ENCODE measurements at places on chromosomes 2 and 18. TPM values are rescaled to one million over a fixed set of nuclear protein-coding genes. Genes with fewer than 3 reads are reported as not detected.

DNA sequence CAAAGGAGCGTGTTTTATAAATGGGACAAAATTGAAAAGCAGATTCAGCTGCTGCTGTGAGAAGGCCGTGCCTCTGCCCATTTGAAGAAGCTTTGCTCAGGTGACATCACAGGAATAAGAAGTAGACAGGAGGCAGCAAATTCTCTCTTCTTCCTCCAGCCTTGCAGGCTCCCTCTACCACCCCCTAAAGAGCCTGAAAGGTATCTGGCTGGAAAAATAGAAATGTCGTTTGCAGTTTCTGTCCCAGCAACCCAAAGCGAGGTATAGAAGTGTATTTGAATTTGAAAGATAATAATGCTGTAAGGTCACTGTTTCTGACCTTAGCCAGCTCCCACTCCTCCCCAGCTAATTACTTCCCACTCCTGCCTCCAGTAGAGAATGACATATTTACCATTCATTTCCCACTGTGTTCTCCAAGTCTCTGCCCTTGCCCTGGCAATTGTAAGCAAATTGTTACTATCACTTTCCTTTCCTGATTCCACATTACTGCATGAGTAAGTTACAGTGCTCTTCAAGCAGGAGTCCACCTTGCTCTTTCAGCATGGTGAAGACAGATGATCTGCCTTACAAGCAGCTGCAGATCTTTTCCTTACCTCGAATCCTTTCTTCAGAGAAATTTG is 56.8 kb upstream of the RASGRP3 start:
- DNase-seq: no peak

GRCh38 chr2:85114586-85115330 is 18.4 kb upstream of the TCF7L1 start:
- DNase-seq: no peak

Gene SPDYA
- 1.9 TPM for total RNA-seq

GRCh38 chr2:235957251-235957650 is 210.9 kb downstream of the GBX2 start:
- DNase-seq: no peak

Gene PROM2
- 147 TPM for total RNA-seq

- no peak for DNase-seq
Observed at GRCh38 chr2:45570671-45571334, 40.3 kb downstream of the SRBD1 start.

DNA sequence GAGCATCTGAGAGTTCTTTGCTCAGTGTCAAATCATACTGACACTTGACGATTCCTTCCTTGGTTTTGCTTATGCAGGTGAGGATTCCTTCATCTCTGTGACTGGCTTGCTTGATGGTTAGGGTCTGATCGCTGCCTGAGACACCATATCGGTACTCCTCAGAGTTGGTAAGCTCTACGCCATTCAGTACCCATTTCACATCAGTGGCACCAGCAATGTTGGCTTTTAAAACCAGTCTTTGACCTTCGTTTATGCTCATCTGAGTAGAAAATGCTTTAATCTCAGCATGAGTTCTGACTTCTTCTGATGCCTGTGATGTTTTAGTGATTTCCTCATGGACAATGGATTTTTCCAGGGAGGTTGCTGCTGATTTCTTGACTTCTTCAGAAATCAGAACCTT is 48.4 kb downstream of the PLEKHA3 start:
- no peak for DNase-seq

GRCh38 chr2:237490009-237490711 is 3.1 kb downstream of the MLPH start:
- DNase-seq: peak; percentile 65

GRCh38 chr2:31810200-31810917 is 200.4 kb downstream of the MEMO1 start:
- no peak for DNase-seq

DNA sequence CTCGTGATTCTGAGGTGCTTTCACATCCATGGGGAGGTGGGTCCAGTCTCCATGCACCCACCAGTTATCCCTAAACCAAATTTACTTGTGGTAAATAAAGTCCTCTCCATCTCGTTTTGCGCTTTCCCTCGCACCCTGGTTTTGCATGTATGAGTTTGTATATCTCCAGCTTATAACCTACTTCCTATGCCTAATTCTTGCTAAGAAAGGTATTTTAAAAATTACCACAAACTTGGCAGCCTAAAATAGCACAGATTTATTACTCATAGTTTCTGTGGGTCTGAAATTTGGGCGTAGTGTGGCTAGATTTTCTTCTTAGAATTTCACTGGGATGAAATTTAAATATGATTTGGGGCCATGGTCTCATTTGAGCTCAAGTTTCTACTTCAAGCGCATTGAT is 511.5 kb downstream of the NYAP2 start:
- DNase-seq: no peak

- no peak for DNase-seq
Observed at GRCh38 chr18:54330768-54331548, 26.7 kb downstream of the STARD6 start.

DNA sequence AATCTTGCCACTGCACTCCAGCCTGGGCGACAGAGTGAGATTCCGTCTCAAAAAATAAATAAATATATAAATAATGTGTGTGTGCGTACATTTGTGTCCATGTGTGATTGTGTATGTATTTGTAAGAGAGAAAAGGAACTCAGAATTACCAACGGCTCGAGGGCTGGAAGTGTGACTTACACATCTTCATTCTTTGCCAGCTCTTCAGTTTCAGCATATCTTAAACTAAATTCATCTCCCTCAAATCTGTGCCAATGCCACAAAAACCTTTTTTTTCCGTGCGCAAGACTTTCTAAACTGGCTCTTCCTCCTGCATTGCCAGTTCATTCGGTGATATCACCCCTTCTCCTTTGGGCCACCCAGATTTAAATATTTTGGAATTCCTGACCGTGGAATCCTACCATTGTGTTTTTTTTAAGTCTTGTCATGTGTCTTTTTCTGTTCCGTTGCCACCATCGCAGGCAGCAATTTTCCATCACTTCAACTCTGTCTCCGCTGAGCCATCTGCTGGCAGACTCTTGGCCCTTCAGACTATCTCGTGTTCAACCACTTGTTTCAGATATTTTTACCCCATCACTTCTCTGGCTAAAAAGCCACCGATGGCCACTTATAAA is 77.0 kb upstream of the ZNF532 start:
- no peak for DNase-seq

- DNase-seq: no peak
Observed at GRCh38 chr2:64492272-64492671, 31.9 kb upstream of the AFTPH start.

DNA sequence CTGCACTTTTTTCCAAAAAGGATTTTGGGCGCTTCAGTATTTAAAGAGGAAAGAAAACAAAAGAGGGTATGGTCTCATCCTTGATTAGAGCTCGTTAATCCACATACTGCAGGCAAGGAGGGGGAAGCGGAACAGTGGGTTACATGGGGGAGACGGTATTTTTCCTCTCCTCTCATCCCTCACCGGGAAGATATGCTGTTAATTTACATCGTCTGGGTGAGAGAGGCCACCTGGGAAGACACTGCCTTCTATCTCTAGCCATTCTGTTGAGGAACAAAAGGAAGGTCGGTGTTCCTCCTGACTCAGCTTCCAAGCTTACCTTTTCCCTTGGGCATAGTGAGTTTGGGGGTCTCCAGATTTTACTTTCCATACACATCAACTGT is 52.3 kb downstream of the IMPA2 start:
- DNase-seq: no peak

GRCh38 chr2:94879314-94879981 is 8.2 kb downstream of the TEKT4 start:
- DNase-seq: no peak

Gene C1QL2
- not detected for total RNA-seq

Gene LINC00305
- not detected for total RNA-seq

DNA sequence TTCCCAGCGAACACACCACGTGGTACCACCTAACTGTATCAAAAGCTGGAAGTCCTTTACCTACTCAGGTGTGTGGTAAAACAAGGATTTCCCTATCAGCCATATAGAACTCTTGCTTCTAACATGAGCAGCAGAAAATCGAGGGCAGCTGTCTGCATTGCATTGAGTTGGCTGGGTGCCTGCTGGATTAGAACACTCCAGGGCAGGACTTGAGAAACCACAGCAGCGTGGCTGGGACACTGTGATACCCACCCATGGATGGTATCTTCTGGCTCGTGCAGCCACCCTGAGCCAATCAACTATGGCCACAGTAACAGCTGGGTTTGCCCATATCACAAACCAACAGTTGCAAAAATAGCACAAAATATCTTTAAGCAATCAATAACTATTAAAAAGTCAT is 188.3 kb downstream of the FBXO15 start:
- DNase-seq: no peak

Gene PRSS56
- total RNA-seq: not detected

Gene THUMPD2
- 7.9 TPM for total RNA-seq

- DNase-seq: peak; percentile 54
Observed at GRCh38 chr2:22817197-22817596, 567.8 kb upstream of the KLHL29 start.

DNA sequence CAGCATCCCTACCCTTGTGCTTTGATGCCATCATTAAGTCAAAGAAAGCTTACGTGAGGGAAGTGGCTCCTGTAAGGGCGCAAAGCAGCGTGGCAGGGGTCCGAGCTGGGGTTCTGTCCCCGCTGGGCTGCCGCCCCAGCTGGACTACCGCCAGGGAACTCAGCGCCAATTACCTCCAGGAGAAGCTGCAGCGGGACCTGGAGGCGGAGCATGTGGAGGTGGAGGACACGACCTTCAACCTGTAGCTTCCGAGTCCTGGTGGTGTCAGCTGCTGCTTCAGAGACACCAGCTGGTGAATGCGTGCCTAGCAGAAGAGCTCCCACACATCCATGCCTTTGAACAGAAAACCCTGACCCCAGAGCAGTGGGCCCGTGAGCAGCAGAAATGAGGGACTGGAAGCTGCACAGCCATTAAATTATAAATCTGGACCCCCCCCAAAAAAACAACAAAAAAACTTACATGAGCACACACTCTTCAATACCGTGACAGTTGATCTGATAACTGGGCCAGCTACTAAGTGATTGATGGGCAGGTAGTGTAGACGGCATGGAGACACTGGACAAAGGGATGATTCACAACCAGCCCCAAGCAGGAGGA is 20.1 kb upstream of the YES1 start:
- DNase-seq: no peak

DNA sequence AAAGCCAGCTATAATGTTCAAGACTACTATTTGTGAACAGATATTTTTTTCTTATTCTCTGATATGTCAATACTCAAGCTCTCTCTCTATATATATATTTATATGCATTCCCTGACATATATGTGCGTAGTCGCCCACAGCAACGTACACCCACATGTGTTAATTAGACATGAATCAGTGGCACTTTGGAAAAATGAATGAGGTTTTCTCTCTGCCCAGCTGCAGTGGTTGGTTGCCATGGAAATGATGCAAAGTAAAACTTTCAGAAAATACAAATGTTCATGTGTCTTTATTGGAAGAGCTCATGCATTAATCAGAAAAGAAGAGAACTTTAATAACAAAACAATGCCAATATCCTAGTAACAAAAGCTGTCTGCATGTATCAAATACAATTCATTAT is 34.7 kb downstream of the UNC80 start:
- DNase-seq: no peak

- no peak for DNase-seq
Observed at GRCh38 chr2:29532436-29532835, 388.9 kb downstream of the ALK start.

GRCh38 chr18:48363175-48363574 is 46.0 kb downstream of the ZBTB7C start:
- no peak for DNase-seq

- no peak for DNase-seq
Observed at GRCh38 chr2:223457301-223457700, 144.9 kb downstream of the SCG2 start.

Gene CXCR4
- 0.70 TPM for total RNA-seq

DNA sequence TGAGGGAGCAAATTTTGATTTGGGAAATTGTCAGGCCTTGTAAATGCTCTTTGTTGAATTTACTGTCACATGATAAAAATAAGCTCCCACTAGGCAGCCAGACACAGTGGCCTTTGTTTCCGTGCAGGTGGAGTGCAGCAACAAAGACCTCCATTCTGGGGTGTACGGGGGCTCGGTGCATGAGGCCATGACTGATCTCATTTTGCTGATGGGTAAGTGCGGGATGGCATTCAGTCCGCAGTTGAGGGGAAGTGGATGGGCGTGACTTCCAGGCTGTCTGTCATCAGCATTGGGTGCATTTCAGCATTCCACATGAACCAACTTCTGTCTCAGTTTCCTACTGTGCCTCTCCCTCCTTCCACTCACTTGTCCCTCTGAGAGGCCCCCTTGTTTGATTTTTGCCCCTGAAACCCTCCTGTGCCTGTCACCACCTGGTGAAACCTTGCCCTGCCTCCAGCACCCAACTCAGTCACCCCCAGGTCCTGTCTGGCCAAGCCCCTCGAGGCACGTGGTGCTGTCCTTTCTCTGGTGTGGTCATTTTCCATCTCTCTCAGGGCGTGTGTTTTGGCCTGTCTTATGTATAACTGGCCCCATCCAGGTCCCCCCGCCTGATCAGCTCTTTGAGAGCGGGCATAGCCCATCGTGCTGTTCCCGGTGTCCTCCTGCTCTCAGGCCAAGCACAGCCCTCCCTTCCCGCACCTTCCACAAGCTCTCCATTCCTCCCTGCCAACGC is 16.3 kb downstream of the CNDP2 start:
- no peak for DNase-seq
